ENCODE measurements at places on chromosomes 6 and 20.
A peak's percentile ranks its signal among the peaks of the same experiment; 100 is the strongest.

- DNase-seq = no peak
Measured at GRCh38 chr20:33261465-33261864, 21.5 kb upstream of the BPIFB1 start.

DNA sequence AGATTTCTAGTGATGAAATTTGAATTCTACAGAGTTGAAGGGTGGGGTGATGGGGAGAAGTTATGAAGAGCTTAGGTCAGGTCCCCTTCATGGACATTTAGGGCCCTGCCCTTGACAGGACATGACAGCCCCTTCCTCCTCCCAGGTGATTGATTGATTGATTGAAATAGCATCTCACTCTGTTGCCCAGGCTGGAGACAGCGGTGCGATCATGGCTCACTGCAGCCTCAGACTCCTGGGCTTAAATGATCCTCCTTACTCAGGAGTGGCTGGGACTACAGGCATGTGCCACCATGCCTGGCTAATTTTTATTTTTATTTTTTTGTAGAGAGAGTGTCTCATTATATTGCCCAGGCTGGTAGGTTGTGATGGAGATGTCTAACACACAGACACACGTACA lies 174.0 kb upstream of the RNF24 start:
- DNase-seq = no peak

DNA sequence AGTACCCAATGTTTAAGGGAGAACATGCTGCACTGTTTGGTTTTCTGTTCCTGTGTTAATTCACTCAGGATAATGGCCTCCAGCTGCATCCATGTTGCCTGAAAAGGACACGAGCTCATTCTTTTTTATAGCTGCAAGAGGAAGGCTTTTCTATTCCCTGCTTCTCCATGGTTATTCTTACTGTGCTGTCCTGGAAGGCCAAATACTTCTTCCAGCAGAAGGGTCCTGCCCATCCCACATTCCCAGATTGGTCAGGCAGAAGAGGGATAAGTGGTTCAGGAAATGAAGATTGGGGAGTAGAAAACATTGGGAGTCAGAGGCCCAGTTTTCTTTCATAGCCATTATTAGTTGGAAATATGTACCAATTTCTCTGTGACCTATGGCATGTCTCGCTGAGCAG lies 122.4 kb downstream of the TCP11 start:
- DNase-seq = no peak

GRCh38 chr6:109783250-109783986 lies 92.3 kb downstream of the FIG4 start:
- peak; percentile 50 for DNase-seq

- peak; percentile 2 for DNase-seq
Measured at GRCh38 chr20:47067776-47068175, 173.1 kb downstream of the EYA2 start.

- DNase-seq = no peak
Measured at GRCh38 chr6:143782481-143782880, 60.7 kb upstream of the LTV1 start.

DNA sequence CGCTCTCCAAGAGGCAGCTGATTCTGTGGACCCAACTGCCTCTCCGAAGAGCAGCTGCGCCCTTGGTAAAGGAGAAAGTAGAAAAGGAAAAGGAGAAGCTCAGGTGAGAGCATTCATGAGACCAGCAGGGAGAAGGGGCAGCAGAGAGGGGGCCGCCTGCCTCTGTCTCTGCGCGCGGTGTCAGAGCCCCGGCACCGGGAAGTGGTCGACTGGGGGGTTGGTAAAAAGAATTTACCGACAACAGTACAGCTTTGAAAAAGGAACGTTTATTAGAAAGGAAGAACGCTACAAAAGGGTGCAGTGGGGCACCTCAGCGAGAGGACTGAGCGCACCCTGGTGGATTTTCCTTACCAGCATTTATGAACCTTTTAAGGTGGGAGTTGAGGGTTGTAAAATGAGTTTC lies 61.9 kb downstream of the GPR6 start:
- peak; percentile 14 for DNase-seq

- peak; percentile 62 for DNase-seq
Measured at GRCh38 chr20:33859157-33859695, 48.1 kb downstream of the CHMP4B start.

DNA sequence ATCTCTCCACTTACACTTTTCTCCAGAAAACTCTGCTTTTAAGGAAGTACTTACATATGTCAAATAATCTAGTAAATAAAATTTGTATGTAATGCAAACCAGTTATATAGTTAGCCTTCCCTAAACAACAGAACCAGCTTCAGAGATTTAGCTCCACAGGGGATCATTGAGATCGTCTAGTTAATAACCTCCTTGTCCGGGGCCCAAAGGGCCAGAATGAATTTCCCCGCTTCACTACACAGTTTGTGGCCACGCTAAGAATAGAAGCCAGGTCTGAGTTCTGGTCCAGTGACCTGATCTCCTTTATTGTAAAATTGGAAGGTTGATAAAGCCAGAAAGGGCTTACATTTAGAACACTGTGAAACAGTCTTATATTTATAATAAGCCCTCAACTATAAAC lies 245.2 kb downstream of the TPBG start:
- DNase-seq = no peak

DNA sequence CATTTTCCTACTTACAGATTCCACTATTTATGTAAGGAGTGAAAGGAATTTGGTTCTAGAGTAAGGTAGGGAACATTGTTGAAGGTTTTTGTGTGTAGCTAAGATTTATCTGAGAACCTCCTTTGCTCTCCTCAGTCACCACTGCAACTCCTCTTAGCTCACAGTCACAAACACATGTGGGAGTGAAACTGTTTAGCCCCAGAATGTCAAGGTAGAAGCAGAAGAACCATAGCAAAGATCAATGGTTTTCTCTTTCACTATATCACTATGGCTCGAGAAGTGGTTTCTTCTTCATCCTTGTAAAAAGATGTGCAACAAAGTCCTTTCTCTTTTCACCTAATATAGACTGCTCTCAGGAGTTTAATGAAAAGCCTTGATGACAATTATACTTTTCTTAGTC lies 6.5 kb upstream of the DEFB112 start:
- no peak for DNase-seq

DNA sequence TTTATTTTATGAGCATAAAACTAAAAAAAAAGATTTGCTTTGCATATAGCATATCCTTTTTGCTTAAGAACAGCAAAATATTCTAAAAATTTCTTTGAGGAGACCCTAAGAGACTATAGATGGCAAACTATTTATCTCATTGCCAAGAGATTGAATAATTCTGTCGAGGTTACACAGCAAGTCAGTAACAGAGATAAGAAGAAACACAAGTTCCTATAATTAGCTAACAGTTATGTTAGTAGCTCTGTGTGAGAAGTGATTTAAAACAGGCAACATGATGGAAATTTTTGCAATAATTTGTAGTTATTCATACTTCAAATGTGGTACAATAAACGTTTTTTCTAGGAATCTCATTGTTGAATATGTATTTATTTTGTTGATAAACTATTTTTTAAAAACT lies 9.1 kb downstream of the LAMA2 start:
- peak; percentile 20 for DNase-seq

- no peak for DNase-seq
Measured at GRCh38 chr6:64310214-64310613, 674.6 kb downstream of the PHF3 start.

DNA sequence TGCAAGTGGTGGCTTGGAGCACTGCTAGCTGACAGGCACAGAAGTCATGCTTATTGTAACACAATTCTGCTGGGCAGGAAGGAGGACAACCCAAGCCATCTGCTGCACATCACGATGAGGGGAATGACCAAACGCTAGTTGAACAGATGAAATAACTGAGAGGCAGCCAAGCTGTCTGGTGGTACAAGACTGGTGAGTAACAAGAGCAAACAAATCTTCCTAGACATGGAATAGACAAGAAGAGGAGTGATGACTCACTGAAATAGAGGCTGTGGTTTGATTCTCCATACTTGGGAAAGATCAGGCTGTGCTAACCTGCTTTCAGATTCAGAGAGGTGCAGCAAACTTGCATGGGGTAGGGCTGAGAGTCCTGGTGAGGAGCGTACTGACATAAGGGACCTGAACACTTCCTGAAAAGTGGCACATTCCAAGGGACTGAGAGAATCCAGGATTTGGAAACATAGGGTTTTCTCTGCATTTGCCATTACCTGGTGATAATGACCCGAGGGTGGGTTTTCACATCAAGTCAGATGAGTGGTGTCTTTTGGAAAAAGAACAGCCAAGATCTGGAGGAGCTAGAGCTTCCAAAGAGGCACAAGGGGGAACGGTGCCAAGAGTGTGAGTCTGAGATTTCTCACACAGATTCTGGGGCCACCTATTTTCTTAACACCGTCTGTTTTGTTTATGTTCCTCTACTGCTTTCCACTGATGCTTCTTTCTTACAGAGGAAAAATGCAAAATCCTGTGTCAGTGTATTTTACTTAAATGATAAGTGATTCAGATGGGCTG lies 60.0 kb downstream of the PRL start:
- peak; percentile 92 for DNase-seq

DNA sequence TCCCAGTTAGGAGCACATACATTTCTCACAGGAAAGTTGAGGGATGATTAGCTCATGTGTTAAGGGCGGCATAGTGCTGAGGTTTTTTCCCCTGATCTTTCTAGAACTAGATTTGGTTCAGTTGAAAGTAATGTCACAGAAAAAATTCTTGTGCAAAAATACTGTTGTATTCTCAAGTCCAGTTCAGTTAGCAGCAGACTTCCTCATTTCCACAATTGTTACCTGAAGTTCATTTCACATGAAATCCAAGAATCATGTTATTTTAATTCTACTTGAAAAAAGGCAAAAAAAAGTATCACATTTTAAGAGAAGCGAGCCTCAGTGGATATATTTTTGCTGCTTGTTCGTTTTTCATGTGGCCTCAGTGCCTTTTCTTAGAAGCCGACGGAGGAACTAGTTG lies 227.8 kb downstream of the TMEM242 start:
- DNase-seq = no peak

DNA sequence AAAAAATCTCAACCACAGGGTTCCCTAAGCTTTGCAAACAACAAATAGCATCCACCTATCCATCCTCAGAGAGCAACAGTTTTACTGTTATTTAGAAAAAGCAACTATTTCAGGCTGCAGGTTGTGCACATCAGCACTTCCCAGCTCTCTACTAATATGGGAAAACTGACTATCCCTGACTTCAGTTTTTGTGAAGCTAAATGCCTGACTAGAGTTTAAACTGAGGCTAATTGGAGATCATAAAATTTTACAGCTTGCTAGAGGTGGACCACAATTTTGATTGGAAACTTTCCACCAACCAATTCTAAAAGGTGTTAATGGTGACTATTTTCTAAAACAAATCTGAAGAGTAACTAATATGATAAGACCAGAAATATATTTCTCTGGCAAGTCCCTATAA lies 36.9 kb downstream of the HLA-DMB start:
- DNase-seq = no peak

- DNase-seq = no peak
Measured at GRCh38 chr20:23164176-23164601, 78.1 kb upstream of the CD93 start.
